AG08396 (cell line): ENCODE measurements at places on chromosomes 16 and 17.

GRCh38 chr17:62802561-62803205 lies 5.4 kb downstream of the MARCHF10 start:
- DNase-seq: no peak

GRCh38 chr17:17793378-17794214 lies 43.2 kb downstream of the SREBF1 start:
- no peak for DNase-seq

DNA sequence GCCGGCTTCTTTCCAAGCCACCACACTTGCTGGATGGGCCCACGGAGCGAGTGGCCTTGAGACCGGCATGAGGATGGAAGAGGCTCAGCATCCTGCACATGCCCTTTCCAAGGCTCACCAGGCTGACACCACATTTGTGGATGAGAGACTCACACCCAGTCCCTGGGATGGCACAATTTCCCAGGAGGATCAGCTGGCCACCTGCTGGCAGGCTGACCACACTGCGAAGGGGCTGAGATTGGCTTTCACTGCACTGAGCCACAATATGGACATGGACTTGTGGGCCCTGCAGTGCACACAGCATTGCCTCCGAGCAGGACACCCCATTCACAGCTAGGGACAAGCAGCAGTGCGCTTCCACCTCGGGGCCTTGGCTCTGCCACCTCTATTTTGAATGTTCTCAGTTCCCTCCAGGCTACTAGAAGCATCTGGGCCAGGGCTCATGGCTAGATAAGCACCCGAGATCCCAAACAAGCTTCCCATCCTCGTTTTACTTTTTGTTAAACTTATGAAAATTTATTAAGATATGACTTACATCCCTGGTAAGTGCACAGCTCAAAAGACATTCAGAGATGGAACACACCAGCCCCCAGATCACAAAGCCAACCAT lies 25.3 kb upstream of the KSR1 start:
- peak; percentile 58 for DNase-seq

GRCh38 chr16:58339452-58339981 lies 44.7 kb upstream of the PRSS54 start:
- DNase-seq: peak; percentile 11

- DNase-seq: peak; percentile 79
Measured at GRCh38 chr16:57479205-57479975, 6.9 kb downstream of the DOK4 start.

GRCh38 chr17:79454826-79455225 lies 156.0 kb downstream of the RBFOX3 start:
- DNase-seq: no peak

DNA sequence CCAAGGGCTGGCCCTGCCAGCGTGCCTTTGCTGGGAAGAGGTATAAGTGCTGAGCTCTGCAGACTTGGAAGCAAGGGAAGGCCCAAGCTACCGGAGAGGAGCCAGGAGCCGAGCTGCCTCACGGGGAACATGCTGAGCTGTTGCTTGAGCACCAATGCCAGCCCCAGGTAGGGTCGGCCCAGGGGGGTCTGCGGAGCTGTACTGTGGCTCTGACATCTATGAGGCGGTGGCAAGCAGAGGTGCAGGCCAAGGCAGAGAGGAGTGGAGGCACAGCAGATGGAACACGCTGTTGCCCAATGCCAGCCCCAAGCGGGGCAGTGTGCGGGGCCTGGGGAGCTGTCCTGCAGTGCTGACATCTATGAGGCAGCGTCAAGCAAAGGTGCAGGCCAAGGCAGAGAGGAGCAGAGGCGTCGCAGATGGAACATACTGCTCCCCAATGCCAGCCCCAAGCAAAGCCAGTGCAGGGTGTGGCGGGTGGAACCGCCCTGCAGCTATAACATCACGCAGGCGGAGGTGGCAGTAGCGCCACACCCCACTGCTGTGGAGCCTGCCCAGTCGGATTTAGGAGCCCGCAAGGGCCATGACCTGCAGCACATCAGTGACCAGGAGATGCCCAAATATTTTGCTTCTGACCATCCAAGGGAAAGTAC lies 10.0 kb downstream of the GGA2 start:
- no peak for DNase-seq

- DNase-seq: no peak
Measured at GRCh38 chr16:76574651-76575050, 297.4 kb downstream of the CNTNAP4 start.

GRCh38 chr16:68782198-68783174 lies 45.4 kb downstream of the CDH1 start:
- DNase-seq: no peak

DNA sequence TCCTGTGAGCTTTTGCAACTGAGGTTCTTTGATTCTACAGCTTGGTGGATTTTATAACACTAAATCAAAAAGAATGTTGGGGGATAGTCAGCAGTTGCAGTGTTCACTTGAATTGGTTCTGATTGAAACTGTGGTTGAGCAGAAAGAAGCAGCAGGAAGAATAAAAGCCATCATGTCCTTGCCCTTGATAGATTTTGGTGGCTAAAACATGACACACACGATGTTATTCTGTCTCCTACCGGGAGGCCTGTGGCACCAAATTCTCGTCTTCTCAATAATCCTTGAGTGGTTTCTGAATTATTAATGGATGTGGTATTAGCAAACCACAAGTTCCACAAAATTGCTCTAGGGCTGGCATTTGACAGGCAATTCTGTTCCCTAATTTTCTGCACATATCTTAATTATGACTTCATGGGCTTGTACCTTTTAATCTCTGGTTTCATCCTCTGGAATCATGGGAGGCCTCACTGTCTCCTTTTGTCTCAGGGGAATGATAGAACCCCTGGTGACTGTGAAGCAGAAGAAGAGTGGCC lies 338.2 kb downstream of the SNX29 start:
- DNase-seq: no peak

DNA sequence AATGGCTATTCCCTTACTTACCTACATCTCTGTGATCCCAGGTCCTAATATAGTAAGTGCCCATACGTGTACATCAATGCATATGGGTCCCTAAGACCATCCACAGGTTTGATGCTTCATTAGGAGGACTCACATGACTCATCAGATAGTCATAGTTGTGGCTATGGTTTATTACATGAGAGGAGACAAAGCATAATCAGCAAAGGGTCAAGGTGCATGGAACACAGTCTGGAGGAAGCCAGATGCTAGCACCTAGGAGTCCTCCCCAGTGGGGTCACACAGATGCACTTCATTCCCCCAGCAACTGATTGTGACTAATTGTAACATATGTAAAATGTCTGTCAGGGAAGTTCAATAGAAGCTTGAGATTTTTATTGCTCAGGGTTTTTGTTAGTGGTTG lies 42.8 kb downstream of the PHKB start:
- peak; percentile 10 for DNase-seq

GRCh38 chr17:10091046-10091445 lies 107.4 kb downstream of the GAS7 start:
- DNase-seq: no peak

DNA sequence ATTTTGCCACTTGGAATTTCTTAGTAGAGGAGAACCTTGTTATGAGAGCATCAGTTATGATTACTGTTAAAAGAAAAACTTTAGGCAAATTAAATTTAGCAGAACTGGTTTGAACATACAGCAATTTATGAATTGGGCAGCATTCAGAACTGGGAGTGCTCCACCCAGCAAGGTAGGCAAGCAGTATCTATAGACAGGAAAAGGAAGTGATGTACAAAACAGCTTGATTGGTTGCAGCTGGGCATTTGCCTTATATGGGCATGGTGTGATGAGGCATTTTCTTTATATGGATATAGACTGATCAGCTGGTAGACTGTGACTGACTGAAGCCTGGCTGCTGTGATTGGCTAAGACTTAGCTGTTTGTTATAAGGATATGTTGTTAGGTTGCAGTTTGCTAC lies 17.6 kb upstream of the CYLD start:
- no peak for DNase-seq

DNA sequence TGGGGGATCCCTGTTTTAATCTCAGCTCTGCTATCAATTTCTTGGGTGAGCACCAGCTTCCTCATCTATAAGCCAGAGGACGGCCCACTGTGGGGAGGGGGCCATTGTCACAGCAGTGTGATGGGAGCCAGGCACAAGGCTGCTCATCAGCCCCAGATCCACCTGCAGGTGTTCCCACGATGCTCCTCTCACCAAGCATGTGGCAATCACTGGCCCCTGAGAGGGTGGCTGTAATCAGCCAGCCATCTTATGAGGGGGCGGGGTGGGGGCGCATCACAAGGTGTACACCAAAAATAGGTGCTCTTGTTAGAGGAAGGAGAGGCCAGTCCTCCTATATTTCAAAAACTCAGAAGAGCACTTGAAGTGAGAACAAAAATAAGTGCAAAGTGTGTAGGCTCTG lies 31.2 kb downstream of the HNF1B start:
- DNase-seq: no peak
